ENCODE measurements at places on chromosomes 12 and 14.

DNA sequence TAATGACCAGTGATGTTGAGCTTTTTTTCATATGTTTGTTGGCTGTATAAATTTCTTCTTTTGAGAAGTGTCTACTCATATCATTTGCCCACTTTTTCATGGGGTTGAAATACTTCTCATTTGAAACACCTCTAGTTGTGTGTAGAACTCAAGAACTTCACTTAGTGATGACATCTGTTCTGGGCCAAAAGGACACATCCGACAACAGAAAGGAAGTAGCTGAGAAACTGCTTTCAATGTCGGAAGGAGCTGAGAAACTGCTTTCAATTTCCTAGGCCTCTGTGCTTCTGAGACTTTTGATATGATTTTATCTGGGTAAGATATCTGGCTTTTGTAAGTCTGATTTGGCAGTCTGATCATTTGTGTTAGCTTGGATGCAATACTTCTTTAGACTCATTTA is 635.3 kb downstream of the TMTC2 start:
- DNase-seq = no peak

- no peak for DNase-seq
Measured at GRCh38 chr14:71551291-71551950, 380.8 kb upstream of the RGS6 start.

DNA sequence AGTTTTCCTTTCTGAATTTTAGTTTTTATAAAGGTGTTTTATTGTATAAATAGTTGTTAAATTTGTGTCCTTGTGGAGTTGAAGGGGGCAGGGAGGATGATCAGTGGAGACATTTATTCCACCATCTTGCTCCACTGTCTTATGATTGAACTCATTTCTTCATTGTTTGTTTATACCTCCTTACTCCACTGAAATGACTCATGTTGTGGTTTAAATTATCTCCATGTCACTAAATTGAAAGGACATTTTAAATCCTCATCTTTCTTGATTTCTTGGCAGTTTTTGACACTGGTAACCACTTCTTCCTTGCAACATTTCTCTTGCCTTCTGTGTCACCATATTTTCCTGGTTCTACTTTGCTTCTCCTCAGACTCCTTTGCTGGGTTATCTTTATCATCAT is 23.6 kb upstream of the FERMT2 start:
- no peak for DNase-seq

DNA sequence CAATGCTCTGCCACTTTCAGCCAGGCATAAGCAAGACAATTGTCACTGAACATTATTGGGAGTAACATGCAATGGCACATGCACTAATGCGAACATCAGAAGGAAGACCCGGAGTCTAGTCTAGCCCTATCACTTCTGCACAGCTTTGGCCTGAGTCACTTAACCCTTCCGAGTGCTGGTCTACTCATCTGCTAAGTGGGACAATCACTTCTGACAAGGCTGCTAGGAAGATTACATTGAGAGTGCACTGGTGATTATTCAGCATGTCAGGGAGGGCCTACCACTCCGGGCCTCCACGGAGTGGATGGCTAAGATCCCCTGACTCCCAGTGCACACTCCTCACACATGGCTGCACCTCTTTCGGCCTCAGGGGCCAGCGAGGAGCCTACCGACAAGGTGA is 240.9 kb downstream of the DPF3 start:
- no peak for DNase-seq

DNA sequence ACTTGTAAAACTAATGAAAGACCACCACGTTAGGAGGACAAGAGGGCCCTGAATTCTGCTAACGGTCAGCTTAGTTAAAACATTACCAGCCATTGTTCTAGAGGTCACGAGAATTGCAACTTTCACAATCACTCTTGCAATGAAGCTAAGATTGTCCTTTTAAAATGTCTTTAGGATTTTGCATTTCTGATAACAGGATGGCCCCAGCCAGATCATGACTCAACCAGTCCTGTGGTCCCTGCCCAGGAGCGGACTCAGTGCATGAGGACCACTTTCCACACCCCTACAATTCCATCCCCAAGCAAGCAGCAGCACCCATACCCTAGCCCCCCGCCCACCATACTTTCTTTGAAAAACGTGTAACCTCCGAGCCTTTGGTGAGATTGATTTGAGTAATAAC is 28.7 kb downstream of the HSP90AA1 start:
- DNase-seq = peak; percentile 12

DNA sequence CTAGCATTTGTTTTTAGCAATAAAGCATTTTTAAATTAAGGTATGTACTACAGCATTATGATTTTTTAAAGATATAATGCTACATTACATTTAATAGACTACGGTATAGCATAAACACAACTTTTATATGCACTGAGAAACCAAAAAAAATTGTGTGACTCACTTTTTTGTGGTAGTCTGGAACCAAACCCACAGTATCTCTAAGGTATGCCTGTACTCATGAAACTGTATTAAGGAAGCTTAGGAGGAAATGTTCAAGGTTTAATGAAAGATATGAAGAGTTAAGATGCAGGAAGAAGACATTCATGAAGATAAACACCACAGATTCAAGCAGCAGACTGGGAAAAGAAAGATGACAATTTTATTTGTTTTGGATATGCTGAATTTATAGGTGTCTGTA is 51.7 kb downstream of the PPP1R12A start:
- DNase-seq = no peak

- no peak for DNase-seq
Measured at GRCh38 chr14:87178277-87178676, 814.7 kb downstream of the GALC start.

GRCh38 chr12:93302331-93303229 is 75.1 kb upstream of the NUDT4 start:
- no peak for DNase-seq

GRCh38 chr14:77306416-77306815 is 14.3 kb downstream of the POMT2 start:
- no peak for DNase-seq

DNA sequence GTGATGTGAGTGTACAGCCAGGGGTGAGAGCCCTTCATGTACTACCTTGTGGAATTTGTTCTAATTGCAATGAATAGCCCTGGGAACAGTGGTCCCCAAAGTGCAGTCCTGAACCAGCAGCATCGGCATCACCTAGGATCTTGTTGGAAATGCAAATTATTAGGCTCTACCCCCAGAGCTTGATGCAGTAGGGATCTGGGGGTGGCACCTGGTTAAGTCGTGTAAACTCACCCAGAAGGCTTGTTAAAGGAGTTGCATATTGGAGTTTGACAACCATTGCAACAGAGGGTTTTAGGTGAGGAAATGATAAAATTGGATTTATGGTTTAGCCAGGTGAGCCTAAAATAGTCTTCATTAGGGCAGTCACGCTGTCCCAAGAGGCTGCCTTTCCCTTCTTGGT is 73.2 kb downstream of the PLEKHG3 start:
- DNase-seq = no peak

DNA sequence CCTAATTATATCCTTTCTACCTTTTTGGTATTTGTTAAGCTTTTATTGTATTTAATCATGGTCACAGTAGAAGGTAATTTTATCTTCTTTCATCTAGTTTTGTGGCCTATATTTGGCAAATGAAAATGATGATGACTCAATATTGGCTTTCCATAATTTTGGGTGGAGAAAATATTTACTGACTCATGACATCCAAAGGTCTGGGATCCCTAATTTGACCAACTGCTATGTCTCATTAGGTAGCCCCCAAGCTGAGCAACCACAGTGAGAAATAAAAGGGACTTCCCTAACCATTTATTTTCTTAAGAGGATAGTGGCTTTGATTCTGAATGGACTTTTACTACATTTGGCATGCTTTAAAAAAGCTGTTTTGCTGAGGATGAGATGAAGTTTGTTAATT is 289.5 kb downstream of the RMST start:
- DNase-seq = no peak

GRCh38 chr12:113214895-113215400 is 6.3 kb upstream of the TPCN1 start:
- DNase-seq = peak; percentile 33

DNA sequence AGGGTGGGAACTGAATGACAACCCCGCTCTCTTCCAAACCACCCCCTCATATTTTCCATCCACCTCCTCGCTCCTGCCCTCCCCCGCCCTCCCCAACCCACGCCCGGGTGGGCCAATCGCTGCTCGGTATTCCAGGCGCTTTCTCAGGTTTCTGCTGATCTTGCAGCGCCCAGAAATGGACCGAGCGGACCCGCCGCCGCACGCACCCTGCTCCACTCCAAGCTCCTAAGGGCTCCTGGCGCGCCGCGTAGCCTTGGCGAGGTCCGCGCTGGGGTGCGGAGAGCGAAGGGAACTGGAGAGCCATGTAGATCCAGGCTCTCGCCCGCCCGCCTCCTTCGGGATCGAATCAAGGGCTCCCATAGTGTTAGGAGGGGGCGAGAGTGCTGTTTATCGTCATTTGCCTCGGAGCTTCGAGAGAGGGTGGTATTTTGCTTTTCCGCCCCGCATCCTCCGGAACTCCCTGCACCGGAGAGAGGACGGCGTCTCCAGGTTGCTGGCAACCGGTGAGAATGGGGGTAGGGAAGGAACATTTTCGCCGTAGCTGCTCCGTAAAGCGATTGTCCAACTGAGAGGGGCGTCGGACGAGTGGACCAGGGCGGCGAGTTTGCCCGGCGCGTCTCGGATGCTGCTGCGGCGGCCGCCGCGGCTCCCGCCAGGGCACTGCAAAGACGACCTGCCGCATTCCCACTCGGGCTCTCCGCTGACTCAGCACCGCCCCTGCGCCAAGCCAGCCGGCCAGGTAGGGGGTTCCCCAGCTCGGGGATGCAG is at the start of gene KCNA1:
Gene KCNA1, plus strand, starts transcription at position 172 of the 768 bp plus-strand sequence. CDS start 1,474 bp downstream, outside the sequence.
- DNase-seq = peak; percentile 11

GRCh38 chr12:43973993-43974392 is 138.1 kb downstream of the TMEM117 start:
- no peak for DNase-seq

- DNase-seq = no peak
Measured at GRCh38 chr12:123494124-123494851, 36.3 kb downstream of the SNRNP35 start.

GRCh38 chr12:63944586-63945228 is 100.2 kb downstream of the SRGAP1 start:
- DNase-seq = peak; percentile 14

DNA sequence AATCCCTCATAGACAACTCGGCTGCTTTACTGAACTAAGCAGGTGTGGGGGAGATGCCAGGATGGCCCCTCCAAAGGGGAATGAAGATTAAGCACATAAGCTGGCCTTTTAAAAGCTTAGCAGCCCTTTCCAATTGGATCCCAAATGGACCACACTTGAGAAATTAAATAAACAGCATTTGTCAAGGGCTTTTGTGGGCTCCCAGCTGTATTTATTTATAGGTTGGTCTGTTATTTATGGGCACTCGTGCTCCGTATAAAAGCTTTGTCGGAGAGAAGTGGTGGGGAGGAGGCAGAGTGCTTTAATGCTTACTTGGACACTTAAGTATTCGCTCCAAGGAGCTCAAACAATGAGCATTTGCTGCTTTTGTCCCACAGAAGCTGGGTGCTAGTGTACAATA is 580.2 kb downstream of the MED13L start:
- DNase-seq = no peak

DNA sequence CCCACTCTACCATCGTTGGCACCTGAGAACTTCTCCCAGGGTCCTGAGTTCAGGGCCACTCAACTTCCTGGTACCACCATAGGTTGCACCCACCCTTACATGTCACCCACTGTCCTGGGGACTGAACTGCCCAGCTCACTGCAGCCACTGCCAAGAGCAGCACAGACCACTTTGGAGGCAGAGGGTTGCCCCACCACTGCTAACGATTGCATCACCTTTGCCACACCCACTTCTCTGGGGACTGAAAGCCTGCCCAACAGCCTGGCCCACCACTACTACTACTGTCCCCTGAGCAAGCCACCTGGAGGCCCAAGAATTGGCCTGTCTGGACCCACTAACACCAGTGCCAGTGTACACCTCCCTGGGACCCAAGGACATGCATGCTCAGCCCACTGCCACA is 27.6 kb downstream of the CACNA2D4 start:
- no peak for DNase-seq

DNA sequence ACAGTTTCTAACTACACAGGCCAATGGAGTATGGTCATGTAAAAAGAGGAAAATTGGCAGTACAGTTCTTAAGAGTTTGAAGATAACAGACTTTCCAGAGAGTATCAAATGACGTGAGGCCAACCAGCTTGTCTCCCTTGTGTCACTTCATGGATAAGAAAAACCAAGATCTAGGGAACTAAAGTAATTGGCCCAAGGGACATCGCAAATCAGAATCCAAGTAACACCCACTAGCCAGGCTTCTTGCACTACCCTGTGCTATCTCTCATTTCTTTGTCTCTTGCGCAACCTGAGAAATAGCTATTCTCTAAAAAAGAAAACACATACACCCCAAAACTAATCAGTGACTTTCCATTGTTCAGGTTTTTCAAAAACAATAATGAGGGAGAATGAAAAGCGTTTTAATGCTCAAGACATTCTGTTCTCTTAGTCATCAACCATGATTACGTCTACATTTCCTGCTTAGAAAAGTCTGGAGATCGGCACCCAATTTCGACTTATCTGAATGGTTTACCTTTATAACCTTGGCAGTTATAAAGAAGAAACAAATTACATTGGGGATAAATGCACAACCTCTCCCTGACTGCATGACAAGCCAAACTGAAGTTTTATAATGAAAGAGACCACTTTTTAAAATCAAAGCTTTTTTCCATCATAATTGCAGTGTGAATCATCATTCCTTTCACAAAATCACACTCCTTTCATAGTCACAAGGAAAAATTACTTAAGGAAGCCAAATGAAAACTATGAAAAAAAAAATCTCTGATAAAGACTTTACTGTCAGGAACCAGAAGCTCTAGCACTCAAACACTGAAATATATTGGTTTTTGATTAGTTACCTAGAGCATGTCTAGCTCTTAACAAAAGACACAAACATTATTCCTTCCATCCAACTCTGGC is 42.1 kb downstream of the TMTC1 start:
- DNase-seq = no peak

- DNase-seq = no peak
Measured at GRCh38 chr14:21326972-21327371, 47.1 kb downstream of the RPGRIP1 start.

GRCh38 chr14:75273272-75274049 is 5.2 kb upstream of the FOS start:
- peak; percentile 85 for DNase-seq

GRCh38 chr12:63930971-63931370 is 86.5 kb downstream of the SRGAP1 start:
- no peak for DNase-seq

DNA sequence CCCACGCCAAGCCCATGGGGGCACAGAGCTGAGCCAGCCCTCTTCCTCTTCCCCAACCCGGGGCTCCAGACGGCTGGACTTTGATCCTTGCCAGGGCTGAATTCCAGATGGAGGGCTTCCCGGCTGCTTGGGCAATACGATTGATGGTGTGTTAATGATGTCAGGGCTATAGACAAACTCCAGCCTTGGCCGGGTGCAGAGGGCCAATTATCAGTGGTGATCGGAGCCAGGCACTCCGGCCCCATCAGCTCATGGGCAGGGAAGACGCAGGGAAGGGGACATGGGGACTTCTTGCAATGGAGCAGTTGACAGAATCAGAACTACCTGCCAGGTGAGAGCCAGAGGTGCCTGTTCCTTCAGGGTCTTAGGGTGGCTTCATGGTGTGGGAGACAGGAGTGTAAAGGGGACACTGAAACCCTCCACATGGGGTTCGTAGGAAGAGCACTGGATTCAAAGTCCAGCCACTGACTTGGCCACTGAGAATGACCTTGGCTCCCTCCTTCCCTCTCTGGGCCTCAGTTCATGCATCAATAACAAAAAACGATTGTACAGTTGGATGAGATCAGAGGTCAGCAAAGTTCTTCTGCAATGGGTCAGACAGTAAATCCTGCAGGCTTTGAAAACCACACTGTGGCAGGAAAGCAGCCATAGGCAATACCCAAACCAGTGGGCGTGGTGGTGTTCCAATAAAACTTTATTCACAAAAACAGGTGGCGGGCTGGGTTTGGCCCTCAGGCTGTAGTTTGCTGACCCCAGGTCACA is 333.7 kb downstream of the MED13L start:
- no peak for DNase-seq
